Progenitor cell of endocrine pancreas (in vitro differentiated cells): ENCODE measurements at places on chromosomes 1 and 21. TPM values are rescaled to one million over a fixed set of nuclear protein-coding genes. Genes with fewer than 3 reads are reported as not detected.

KMO gene
- total RNA-seq, result not detected in 2 replicates

OVAAL gene
- total RNA-seq, result not detected in 2 replicates

SH2D1B gene
- total RNA-seq, result not detected in 2 replicates

- no peak overlapping the region for H3K27ac ChIP-seq
- H3K4me1 ChIP-seq, result peaks cover 20% of the 10 kb centered on the region
- DNase-seq, result no peak
- no peaks in the 10 kb centered on the region for H3K36me3 ChIP-seq
- no peak overlapping the region for H3K4me3 ChIP-seq
Measured at GRCh38 chr1:108047085-108047484, 82.1 kb upstream of the VAV3 start.

DNA sequence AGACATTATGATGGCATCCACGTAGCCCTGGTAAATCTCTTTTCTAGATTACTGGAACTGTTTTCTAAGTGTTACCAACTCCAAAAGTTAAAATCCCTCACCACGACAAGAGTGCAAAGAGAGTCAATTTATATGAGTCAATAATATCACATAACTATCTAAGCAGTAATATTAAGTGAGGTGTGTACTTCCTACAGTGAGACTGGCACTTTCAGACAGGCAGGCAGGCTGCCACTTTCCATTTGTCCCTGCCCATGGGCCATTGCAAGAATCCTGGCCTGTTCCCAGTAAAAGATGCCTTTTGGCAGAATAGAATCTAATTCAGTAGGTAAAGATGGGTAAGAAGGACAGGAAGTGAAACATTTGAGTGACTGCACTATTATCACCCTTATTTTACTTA lies 355.6 kb downstream of the PTBP2 start:
- H3K27ac ChIP-seq, result no peak overlapping the region
- no peaks in the 10 kb centered on the region for H3K27me3 ChIP-seq
- H3K4me3 ChIP-seq, result no peak overlapping the region
- no peaks in the 10 kb centered on the region for H3K4me1 ChIP-seq

DNA sequence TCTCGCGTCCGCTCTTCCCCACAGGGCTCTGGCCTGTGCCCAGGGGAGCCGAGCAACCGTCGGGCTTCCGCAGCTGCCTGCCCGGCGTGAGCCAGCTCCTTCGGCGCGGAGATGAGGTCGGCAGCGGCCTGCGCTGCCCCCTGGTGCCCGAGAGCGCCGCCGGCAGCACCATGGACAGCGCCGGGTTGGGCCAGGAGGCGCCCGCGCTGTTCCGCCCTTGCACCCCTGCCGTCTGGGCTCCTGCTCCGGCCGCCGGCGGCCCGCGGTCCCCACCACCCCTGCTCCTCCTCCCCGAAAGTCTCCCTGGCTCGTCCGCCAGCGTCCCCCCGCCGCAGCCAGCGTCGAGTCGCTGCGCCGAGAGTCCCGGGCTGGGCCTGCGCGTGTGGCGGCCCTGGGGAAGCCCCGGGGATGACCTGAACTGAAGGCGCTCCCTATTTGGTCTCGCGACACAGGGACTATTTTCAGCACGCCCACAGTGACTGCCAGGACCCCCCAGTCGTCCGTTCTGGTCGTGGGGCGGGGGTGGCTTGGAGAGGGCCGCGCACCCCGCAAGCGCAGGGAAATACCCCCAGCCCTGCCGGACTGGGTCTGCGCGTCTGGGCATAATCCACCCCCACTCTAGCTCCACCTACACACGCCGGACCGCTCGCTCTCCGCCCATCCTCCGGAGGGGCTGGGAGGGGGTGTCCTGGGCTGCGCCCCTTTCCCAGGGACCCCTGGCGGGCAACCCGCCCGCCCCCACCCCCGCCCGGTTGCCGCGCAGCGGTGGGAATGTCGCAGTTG lies 1.3 kb downstream of the HES3 start:
- H3K36me3 ChIP-seq, result no peaks in the 10 kb centered on the region
- DNase-seq, result peak; percentile 85
- H3K4me3 ChIP-seq, result no peak overlapping the region
- peaks cover 65% of the 10 kb centered on the region for H3K27me3 ChIP-seq

DNA sequence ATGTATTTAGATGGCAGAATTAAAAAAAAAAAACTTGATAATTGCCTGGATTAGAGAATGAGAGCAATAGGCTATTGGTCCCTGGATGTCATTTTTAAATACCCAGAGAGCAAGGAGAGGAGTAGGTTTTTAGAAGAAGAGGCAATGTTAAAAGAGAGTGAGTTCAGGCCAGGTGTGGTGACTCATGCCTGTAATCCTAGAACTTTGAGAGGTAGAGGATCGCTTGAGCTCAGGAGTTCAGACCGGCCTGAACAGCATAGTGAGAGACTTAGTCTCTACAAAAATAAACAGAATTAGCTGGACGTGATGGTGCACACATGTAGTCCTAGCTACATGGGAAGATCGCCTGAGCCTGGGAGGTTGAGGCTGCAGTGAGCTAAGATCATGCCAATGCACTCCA lies 15.9 kb upstream of the MUTYH start:
- peak overlapping the region; percentile 21 for H3K27ac ChIP-seq
- no peaks in the 10 kb centered on the region for H3K27me3 ChIP-seq
- peaks cover 7% of the 10 kb centered on the region for H3K4me1 ChIP-seq
- H3K36me3 ChIP-seq, result peaks cover 1% of the 10 kb centered on the region
- DNase-seq, result no peak

DNA sequence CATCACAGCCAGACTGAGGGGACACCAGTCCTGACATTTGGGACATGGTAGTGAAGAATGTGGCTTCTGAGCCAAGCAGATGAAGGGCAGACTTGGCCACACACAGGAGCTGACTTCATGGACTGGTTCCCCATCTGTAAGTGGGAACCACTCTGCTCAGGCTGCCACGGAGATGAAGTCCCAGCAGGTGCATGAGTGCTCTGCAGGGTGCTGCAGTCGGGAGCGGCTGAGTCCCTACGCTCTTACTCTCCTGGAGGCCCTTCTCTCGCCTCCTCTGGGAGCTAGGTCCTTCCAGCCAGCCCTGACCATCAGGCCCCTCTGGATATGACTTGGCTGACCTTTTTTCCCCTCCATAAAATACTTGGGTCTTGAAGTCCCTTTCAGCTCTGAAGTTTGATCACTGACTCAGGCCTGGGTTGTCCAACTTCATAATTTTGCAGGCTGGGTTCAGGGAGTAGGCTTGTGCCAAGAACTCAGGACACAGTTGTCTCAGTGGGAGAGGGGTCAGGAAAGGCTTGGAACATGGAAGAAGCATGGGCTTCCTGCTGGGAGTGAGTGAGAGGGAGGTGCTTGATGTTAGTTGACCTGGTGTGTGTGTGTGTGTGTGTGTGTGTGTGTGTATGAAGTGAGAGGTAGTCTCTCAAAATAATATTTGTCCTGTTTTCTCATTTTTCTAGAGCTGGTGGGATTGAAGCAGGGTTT lies 21.0 kb upstream of the EPS8L3 start:
- peaks cover 2% of the 10 kb centered on the region for H3K36me3 ChIP-seq
- H3K27me3 ChIP-seq, result no peaks in the 10 kb centered on the region
- H3K4me3 ChIP-seq, result no peak overlapping the region
- no peak overlapping the region for H3K27ac ChIP-seq

DNA sequence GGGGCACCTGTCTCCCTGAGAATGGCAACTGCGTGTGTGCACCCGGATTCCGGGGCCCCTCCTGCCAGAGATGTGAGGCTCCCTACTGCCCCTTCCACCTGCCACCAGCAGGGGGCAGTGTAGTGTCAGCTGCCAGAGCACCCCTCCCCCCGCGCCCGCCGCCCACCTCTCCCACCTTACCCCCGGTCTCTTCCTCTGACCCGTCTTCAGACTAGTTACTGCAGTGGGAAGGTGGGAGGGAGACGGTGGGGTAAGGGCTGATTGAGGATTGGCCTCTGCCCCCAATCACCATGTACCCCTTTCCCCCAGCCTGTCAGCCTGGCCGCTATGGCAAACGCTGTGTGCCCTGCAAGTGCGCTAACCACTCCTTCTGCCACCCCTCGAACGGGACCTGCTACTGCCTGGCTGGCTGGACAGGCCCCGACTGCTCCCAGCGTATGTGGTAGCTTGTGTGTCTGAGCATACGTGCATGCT lies 10.1 kb upstream of the LRRC71 start:
- no peak overlapping the region for H3K27ac ChIP-seq
- DNase-seq, result peak; percentile 54
- H3K36me3 ChIP-seq, result no peaks in the 10 kb centered on the region

GRCh38 chr1:225595452-225595851 lies 57.5 kb downstream of the ENAH start:
- H3K36me3 ChIP-seq, result peaks cover 16% of the 10 kb centered on the region
- no peak for DNase-seq
- H3K27ac ChIP-seq, result no peak overlapping the region
- H3K4me1 ChIP-seq, result peaks cover 12% of the 10 kb centered on the region
- H3K27me3 ChIP-seq, result no peaks in the 10 kb centered on the region
